Stimulated activated CD8-positive, alpha-beta memory T cell treated with anti-CD3 and anti-CD28 coated beads, Interleukin-2, amount 100 ng/mL, for 48 hours (primary cell): ENCODE measurements at places on chromosomes 13 and 19.

DNA sequence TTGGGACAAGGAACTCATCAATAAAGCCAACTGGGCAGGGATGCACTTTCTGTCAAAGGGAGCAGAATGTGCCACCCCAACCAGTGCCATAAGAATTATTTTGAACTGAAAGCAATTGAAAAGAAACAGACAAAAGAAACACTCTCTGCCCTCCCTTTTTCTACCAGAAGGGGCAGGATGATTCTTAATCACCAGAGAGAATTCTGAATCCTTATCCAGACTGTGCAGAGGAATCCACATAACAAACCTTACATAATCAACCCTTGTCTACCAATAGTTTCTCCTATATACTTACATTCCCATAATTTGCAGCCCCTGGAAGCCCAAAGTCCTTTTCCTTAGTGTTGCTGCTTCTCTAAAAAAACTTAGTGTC is 520.7 kb upstream of the NBEA start:
- no peak for DNase-seq

- DNase-seq: no peak
These were observed 201.4 kb upstream of the TMTC4 start for GRCh38 chr13:100876044-100876403.

DNA sequence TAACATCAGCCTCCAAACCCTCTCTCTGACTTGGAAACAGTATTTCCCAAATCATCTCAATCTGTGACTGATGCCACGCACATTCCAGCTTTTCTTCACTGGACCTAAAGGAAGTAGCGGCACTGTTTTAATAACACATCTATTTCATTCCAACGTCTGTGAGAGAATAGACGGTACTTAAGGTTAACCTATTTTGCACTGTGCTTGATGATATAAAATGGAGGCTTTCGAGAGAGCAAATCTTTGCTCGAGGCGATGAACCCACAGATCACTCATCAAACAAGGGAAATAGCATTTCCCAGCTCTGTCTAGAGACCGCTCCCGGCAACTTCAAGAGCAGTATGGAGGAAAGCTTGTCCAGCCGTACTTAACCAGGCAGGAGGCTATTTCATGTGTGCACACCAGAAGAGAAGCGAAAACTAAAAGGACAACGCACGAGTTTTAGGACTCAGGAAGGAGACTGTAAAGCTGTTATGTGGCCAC is 2.9 kb downstream of the UBL3 start:
- no peak for DNase-seq

DNA sequence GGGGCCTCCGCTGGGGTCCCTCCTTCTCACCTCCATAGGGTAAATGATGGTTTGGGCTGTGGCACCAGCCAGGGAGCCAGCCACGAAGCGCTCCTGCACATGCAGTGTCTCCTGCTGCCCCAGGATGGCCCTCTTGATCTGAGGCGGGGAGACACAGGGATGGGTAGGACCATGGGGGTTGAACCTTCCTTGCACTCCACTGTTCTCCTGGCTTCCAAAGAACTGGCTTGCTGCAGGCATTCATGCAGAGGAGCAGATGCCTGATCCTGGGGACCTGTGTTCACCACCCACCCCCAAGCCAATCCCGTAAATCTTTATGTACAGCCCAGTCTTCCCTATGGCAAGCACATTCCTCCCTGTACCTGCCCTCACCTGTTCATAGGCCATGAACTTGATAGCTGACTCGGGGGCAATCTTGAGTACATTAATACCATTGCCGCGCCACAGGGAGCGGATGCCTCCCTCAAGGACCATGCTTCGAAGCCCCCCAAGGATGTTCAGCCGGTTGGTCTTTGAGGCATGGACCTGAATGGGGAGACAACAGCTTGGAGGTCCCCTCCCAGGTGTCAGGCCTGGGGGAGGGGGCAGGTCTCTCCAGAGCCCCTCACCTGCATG is 5.5 kb downstream of the SLC25A23 start:
- no peak for DNase-seq

- DNase-seq: no peak
These were observed 136.0 kb downstream of the DCLK1 start for GRCh38 chr13:35995136-35995535.

DNA sequence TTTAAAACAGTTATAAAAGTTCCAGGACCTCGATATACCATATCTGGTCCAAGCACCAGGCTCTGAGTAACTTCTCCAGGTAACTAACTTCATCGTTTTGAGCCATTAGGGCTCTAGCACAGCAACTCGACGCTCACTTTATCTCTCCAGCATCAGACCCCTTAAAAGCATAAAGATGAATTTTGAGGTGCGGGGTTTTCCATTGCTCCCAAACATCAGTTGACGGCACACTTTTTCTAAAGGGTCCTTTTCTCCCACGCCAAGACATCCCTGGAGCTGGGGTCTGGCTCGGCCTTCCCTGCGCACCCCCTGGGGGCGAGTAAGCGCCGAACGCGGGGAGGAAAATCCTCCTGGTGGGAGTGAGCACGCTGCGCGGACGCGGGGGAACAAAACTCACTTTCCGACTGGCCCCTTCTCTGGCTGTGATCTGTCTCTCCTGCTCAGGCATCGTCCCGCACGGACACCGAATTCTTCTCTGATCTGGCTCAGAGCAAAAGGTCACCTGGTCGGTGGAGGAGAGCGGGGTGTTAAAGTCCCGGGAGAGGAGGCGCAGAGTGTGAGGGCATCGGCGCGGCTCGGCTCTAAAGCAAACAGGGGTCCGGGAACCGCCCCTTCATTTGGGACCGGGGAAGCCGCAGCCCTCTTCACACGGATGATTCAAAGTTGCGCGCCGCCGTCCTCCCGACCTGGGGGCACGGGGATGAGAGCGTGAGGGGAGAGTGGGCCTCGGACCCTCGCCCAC is at the start of gene ATP7B:
Gene ATP7B, minus strand, starts transcription at position 561 of the 742 bp plus-strand sequence. Its CDS starts 113 bp downstream, at position 448.
- DNase-seq: peak; percentile 15

DNA sequence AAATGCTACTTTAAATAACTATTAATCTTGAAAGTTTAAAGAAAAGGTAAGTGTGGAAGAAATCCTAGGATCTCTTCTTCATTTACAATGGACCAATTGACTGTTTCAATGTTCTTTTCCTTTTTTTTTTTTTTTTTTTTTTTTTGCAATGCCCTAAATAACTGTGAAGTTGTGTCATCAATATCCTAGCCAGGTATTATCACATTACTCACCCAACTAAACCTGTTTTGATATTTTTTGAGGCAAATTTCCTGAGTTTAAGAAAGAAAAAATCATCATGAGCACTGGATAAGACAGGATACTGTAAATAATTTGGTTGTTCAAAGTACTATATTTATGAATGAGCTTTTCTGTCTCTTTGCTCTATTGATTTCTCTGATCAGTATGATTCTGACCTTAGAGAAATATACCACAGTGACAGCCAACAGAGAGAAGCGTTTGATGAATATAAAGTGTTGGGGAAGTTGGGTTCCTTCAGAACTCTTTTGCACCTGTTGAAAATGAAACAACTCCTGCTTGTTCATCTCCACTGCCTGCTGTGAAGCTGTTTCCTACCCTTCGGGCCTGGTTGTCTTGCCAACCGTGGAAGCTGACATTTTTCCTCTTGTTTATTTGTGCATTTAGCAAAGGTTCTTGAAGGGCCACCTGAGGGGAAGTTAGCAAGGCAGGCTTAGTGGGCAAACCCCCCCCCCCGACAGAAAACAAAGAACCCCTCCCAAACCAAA is 1220.5 kb upstream of the SLC10A2 start:
- DNase-seq: no peak

- no peak for DNase-seq
These were observed 5.2 kb downstream of the SPATA13 start for GRCh38 chr13:24165746-24166145.

GRCh38 chr13:20353973-20354372 is 121.9 kb upstream of the GJB6 start:
- DNase-seq: no peak

DNA sequence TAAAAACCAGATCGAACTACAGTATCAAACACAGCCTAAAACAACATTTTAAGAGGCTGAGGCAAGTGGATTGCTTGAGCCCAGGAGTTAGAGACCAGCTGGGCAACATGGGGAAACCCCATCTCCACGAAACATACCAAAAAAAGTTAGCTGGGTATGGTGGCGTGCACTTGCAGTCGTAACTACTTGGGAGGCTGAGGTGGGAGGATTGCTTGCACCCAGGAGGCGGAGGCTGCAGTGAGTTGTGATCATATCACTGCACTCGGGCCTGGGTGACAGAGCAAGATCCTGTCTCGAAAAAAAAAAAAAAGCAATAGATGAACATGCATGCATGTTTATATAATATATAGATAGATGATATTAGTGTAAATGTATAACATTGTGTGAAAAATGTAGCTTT is 5.2 kb upstream of the MRPS31 start:
- no peak for DNase-seq

DNA sequence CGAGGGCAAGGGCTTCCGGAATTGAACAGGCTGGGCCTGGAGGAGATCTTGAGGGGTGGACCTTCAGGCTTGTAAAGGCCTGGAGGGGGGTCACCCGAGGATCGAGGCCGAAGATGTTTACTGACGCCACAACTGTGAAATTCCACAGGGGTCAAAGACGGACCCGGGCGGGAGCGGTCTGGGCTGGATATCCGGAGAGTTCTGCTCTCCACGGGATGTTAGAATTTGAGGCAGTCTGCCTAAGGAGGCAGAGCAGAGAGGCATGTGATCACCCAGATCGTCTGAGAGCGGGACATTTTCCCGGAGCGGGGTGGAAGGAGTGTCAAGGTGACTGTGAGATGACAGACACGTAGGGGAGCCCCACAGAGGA is 13.2 kb downstream of the KLHL26 start:
- no peak for DNase-seq

DNA sequence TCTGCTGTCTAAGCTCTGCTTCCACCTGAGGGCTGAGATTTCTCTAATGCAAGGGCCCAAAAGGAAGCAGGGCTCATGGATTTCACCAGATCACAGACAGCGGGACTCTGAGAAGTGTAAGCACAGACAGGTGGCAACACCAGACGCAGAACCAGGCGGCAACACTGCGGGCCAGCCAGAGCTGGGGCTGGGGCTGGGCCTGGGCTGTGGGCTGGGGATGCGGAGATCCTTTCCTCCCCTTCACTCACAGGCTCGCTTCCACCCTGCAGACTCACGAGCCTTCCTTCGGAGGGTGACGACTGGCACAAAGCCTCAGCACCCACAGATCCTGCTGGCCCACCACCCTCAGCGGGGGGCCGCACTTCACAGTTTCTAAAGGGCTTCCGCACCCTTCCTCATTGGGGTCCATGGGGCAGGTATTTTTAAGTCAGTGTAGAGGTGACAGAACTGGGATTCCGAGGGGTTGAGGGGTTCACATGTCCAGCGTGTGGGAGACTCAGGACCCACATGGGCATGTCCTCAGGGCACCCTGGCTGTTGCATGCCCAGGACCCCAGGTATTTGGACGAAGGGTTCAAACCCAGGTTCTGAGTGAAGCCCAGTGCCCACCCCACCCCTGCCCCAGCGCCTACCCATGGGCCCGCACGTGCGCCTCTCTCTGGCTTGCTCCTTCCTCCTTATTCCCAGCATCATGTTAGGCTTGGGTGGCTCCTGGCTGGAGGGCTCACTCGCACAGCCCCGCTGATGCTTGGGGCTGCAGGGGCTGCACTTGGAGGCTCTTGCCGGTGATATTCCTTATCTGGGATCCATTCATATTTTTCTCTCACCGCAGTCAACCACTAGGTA is 137.3 kb upstream of the GPR12 start:
- DNase-seq: no peak

- no peak for DNase-seq
These were observed 43.6 kb downstream of the RASA3 start for GRCh38 chr13:114088863-114089262.

DNA sequence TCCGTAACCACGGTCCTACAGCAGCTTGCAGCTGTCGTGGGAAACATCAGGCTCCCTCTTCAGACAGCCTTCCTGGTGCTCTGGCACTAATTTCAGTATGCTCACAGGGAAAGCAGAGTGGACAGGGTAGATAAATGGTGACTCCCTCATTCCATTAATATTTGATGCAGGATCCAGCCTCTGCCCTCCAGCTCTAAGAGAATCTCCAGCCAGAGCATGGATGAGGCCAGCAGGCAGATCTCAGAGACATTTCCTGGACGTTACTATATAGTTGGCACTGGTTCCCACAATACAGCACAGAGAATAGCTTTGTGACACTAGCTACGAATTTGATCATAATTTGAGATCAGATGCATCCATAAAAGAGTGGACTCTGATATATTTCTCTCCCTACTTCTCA is 341.4 kb downstream of the LIG4 start:
- no peak for DNase-seq

- peak; percentile 4 for DNase-seq
These were observed 117.9 kb downstream of the STOML3 start for GRCh38 chr13:38872693-38873092.

DNA sequence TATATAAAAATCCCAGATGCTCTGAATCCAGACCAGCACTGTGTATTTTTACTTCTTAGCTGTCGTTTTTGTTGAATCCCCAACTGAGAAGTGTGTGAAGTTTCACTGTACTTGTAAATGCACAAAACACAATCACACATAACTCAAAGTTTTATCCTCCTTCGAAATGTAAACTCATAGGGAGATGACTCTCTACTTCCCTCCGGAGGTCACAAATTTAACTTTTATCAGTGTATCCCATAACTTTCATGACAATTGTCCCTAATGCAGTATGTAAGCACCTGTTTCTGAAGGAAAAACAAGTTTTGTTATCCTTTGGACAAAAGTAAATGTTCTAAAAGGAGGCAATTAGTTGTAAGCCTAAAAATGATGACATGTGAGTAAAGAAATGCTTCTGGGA is 665.0 kb upstream of the SLITRK6 start:
- DNase-seq: no peak
